ENCODE measurements at places on chromosomes 3 and 15. TPM values are rescaled to one million over a fixed set of nuclear protein-coding genes. Genes with fewer than 3 reads are reported as not detected.
A peak's percentile ranks its signal among the peaks of the same experiment; 100 is the strongest.

DNA sequence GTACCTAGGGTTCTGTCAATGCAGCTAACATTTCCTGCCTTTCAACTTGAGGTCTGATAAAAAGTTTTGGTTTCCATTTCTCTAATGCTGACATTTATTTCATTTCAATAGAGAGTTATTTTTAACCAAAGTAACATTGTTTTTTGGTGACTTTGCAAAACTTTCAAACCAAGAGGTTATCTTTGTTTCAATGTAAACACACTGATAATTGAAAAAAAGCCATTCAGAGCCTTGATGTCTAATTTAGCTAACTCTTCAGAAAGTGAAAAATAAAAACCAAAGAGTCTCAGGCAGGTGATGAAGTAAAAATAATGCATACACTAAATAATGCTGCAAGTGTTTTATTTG is 9.6 kb upstream of the TIPARP start:
- DNase-seq: no peak

DNA sequence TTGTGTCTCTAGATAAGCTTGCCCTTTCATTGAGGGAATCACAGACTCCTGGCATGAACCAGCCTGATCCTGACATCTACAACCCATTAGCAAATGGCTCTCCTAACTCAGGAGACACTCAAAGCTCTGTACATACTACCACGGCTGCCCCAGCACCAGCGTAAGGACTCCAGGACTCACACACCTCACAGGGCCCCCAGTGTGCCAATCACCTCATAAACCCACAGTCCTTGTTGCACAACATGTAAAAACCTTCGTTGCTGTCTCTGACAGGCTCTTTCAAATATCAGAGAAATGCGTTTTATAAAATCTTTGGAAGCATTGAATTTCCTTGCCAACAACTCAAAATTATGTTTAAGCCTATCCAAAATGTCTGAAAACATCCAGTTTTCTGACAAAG is 7.3 kb downstream of the FYCO1 start:
- DNase-seq: no peak

Gene PLA2G4D
- total RNA-seq: not detected

Gene EPHA6
- total RNA-seq: 0.71 TPM

GRCh38 chr15:69794645-69795469 is 302.9 kb downstream of the TLE3 start:
- peak; percentile 38 for DNase-seq

- DNase-seq: no peak
Observed at GRCh38 chr3:138717348-138717747, 108.8 kb downstream of the FAIM start.

Gene CTXN2
- total RNA-seq: not detected

Gene C3orf49
- total RNA-seq: not detected

GRCh38 chr3:125313060-125313635 is 62.0 kb downstream of the ZNF148 start:
- no peak for DNase-seq

Gene EXD1
- not detected for total RNA-seq

- DNase-seq: no peak
Observed at GRCh38 chr15:52483707-52484106, 45.0 kb downstream of the MYO5A start.

Gene KBTBD8
- 1.1 TPM for total RNA-seq

Gene FOXL2NB
- total RNA-seq: not detected

Gene RAB6B
- 0.27 TPM for total RNA-seq

- no peak for DNase-seq
Observed at GRCh38 chr3:169403855-169404519, 259.5 kb downstream of the MECOM start.

DNA sequence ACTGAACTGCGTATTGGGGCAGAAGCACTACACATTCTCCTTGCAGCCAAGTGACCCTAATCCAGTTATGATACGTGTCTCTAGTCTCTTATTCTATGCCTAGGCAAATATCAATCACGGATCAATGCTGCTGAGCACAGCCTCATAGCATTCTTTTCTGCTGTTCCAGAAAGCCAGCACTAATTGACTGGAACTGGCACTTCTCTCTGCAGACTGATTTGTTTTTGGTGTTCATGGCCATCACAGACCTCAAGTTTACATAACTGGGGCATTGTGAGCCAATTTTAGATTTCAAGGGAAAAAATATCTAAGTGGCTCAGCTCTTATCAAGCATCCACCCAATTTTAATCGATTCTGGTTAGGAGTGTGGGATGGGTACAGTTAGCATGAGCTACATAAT is 37.9 kb downstream of the GLDN start:
- DNase-seq: no peak

DNA sequence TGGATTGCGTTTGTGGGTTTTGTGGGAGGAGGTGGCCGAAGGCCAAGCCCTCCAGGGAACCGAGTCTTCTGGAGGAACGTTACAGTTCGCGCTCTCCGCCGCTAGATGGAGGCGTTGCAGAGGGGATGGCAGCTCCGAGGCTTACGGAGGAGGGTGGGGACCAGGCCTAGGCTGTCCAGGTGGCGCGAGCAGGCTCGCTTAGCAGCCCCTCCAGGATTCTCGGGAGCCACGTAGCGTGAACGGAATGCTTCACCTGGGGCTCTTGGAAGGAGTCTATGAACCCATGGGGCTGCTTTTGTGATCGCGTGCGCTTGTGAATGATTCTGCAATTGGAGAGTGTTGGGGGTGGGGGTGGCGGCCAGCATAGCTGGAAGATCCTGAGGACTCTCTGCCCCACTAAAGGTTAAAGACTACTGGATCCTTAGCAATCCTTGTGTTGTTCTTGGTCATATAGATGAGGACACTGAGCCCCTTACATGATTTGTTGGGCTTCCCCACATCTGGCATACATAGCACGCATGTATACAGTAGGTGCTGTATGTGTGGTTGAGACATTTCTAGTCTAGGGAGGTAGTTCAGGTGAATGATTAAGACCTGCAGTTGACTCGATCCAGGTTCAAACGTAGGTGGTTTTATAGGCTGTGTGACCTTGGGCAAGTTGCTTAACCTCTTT is 25.7 kb downstream of the FAM3D start:
- DNase-seq: peak; percentile 19

All from thoracic aorta (tissue), 2 donors.